ENCODE measurements at places on chromosomes 1 and 21.

- no peak for DNase-seq
Measured at GRCh38 chr1:54359393-54360162, 46.6 kb downstream of the SSBP3 start.

DNA sequence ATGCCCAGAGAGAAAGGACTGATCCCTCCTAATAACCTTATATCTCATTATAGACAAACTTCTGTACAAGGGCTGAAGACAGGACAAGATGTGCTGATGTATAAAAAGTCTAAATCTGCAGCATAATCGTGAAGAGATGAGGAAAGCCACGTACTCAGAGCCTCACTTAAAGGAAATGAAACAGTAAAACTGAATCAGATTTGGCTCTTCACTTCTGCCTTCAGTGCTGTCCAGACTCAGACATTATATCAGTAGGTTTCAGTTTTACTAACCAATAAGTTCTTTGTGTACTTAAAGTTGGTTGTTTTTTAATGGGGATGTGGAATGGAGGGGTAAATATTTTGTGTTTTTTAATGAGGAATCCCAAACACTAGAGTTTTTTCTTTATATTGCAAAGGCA lies 45.3 kb upstream of the RGS1 start:
- no peak for DNase-seq

DNA sequence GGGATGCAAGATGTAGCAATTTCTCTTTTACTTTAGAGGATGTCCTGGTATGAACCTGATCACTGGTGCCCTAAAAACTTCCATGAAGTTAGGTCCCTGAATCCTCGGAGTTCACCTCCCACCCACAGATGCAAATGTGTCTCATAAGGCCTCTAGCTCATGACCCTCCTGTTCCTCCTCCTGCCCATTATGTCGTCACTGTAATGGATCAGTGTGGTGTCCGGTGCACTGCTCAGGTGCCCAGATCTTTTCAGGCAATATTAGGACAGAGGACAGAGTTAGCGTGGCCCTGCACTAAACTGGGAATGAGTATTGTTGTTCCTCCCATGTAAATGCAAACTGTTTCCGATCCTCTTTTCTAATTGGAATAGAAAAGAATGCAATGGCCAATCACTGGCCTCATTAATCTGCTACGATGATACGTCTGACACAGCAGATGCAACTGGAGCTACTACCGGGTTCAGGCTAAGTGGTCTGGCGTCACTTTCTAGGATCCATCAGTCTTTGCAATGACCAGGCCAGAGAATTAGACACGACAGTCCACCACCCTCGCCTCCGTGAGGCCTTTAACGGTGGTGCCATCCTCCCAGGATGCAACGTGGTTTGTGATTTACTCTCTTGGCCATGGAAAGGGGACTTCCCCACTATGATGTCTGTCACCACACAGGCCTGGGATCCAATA lies 3.4 kb upstream of the COL6A2 start:
- DNase-seq: no peak

- DNase-seq: no peak
Measured at GRCh38 chr1:208641579-208642280, 397.5 kb upstream of the PLXNA2 start.

DNA sequence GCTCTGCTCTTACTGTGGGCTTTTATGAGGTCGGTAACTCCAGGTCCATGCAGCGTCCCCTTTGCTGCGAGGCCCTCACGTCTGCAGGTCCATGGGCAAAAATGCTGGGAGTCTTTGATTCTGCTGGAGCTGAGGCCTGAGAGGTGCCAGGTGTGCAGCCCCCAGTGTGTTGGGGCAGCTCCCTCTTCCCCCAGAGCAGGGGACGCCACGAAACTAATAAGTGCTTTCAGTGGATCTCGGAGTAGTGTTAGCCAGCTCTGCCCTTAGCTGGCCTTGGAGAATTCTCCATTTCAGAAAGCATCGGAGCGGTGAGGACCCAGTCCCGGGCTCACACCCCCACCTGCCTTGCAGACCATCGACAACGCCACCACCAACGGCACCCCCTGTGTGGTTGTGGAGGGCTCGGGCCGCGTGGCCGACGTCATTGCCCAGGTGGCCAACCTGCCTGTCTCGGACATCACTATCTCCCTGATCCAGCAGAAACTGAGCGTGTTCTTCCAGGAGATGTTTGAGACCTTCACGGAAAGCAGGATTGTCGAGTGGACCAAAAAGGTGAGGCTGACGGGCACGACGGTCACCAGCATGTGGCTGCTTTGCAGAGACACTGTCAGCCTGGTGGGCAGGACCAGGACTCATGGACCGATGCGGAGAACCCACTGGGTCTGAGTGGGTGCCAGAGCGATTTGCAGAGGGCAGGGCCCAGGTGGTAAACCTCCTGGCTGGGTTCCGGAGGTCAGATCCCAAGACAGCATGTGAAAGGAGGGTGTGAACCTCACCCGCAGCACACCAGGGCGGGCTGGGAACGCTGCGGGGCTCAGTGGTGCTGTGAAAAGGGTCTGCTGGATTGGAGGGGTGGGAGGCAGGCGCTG lies 25.5 kb downstream of the TRPM2 start:
- no peak for DNase-seq

- DNase-seq: no peak
Measured at GRCh38 chr21:46190491-46191131, 6.4 kb upstream of the SPATC1L start.

GRCh38 chr1:43009274-43009673 lies 50.6 kb upstream of the SLC2A1 start:
- DNase-seq: no peak

- DNase-seq: no peak
Measured at GRCh38 chr1:57489358-57490036, 65.6 kb upstream of the DAB1 start.
